SK-N-MC (cell line): ENCODE measurements at places on chromosomes 13 and 19.

DNA sequence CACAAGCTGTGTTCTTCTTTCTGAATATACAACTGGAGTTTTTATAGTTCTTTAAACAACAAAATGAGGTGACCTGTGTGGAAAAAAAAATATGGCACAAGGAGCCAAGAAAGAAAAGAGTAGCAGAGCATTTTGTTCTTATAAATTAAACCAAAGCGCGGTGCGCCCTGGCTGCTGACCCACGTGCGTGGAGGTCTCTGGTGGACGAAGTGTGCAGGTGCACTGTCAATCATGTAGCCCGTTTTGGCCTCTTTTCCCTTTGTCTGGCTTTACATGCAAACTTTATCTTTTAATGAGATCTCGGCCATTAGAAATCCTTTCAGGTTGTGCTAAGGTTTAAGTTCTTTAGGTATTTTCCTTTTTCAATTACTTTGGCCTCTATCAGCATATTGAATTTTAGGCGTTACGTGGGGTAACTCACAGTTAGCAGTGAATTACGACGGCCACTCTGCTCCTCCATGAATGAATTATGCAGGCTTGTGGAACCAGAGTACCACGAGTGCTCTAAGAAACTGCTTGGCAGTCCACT is 443.9 kb upstream of the SLC10A2 start:
- no peak for DNase-seq

GRCh38 chr13:99704390-99704789 is 203.1 kb downstream of the TM9SF2 start:
- DNase-seq = no peak

- DNase-seq = no peak
Measured at GRCh38 chr13:25733696-25734435, 317.9 kb downstream of the SHISA2 start.

DNA sequence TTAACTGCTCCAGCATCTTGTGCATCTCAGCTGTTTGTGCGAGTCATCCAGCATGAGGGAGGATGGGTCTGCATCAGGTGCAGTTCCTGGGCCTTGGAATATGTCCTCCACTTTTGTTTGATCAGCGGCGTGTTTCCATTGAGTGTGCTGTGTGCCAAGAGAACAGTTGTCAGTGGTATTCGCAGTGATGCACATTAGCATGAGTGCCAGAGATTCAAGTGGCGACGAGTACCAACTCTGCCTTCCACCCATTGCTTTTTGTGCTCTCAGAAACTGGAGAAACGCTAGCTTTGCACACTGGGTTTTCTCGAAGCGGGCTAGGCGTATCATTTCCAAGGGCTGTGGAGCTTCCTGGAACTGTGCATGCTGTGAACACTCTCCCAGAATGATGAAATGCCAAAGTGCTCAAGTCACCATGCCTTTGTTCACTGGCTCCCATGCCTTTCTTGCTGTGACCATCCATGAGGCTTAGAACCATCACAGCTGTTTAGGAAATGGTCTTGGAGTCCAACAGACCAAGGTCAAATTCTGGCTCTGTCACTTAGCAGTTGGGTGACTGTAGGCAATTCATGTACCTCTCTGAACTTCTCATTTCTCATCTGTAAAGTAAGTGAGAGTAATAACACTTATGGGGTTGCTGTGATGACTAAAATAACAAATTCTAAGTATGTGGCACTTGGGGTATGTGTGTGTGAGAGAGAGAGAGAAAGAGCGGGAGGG is 18.4 kb downstream of the LRCH1 start:
- no peak for DNase-seq

GRCh38 chr13:75478659-75479058 is 3.3 kb downstream of the TBC1D4 start:
- DNase-seq = no peak

DNA sequence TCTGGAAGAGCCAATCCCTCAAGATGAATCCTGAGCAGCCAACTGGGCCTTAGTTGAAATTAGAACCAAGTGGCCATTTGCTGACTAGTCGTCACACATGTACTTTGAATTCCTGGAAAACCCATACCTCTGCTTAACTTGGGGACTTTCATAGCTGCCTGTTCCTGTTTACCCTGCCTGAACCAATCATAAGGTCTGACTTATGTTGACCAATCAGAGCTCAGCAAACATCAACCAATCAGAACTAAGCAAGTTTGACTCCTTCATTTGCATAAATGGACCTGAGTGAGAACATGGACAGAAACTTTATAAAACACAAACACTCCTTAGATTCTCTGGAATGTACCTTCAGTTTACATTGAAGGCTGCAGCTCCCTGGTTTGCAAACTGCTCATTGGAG is 50.8 kb downstream of the LATS2 start:
- no peak for DNase-seq

- DNase-seq = no peak
Measured at GRCh38 chr13:46575818-46576221, 22.9 kb downstream of the LRCH1 start.

DNA sequence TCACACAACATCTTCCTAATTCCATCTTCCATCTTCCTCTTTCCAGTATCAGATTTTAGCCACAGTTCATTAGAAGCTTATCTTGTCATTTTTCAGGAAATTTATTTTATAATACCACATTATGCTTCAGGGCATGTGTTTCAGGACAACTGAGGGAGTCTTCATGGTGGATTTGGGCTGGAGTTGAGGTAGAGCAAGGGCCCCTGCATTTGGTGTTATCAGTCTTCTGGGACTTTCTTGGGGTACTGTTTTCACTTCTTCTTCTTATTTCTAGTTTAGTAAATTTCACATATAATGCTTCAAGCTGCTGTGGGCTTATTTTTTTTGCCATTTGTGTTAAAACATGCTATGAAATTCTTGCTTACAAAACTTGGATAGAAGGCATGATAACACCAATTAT is 188.7 kb downstream of the LHFPL6 start:
- no peak for DNase-seq

DNA sequence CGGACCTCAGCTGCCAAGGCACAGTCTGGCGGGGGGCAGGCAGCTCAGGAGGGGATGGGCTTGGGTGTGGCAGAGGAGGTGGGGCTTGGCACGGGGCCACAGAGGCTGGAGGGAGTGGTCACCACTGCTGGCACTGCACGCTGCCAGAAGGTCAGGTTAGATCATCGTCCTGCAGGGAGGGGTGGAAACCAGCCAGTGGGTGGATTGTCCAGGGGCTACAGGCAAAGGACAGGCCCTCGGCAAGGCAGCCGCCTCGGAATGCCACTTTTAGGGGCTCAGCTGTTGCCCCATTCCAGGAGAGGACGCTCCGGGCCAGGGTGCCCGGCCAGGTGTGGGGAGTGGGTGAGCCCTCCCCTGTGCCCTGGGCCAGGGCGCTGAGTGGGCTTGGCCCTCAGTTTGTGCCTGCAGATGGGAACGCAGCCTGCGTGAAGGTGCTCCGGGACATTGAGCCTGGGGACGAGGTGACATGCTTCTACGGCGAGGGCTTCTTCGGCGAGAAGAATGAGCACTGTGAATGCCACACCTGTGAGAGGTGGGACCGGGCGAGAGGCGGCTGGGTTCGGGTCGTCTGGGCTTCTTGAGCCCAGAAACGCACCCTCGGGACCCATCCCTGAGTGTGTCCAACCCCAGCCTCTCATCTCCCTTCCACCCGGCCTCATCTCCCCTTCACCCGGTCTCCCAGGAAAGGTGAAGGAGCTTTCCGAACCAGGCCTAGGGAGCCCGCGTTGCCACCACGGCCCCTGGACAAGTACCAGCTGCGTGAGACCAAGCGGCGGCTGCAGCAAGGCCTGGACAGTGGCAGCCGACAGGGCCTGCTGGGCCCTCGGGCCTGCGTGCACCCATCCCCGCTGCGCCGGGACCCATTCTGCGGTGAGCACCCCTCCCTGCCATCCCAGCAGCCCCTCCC is 6.4 kb downstream of the KMT5C start:
- no peak for DNase-seq

DNA sequence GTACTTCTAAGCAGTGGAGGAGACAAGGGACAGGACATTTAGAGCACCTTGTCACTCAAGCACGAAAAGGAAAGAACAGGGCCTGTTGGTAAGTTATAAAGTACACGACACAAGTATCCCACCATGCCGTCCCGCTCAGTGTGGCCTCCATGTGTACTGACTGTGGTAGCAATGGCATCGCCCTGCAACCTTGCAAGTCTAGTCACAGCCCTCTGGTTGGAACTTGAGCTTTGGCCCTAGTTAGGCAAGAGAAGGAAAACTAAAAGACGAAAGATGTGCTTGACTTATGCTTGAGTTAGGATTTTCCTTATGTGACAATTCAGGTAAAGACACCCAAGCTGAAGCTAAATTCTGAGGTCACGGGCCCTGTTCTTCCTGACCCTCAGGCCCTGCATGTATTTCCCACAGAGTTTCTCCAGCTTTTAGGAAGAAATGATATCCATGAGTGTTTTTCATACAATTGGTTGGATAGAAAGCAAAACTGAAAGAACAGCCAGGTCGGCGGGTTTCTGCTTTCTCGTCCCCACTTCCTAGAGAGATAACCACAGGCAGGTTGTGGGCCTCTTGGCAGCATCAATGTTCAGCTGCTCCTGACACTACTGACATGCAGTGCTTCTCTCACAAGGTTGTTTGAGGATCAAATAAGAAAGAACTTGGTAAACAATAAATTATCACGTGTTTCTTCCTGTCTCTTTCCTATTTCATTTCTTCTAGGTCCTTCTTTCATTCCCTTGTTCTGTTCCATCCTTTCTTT is 216.2 kb downstream of the IRS2 start:
- no peak for DNase-seq

DNA sequence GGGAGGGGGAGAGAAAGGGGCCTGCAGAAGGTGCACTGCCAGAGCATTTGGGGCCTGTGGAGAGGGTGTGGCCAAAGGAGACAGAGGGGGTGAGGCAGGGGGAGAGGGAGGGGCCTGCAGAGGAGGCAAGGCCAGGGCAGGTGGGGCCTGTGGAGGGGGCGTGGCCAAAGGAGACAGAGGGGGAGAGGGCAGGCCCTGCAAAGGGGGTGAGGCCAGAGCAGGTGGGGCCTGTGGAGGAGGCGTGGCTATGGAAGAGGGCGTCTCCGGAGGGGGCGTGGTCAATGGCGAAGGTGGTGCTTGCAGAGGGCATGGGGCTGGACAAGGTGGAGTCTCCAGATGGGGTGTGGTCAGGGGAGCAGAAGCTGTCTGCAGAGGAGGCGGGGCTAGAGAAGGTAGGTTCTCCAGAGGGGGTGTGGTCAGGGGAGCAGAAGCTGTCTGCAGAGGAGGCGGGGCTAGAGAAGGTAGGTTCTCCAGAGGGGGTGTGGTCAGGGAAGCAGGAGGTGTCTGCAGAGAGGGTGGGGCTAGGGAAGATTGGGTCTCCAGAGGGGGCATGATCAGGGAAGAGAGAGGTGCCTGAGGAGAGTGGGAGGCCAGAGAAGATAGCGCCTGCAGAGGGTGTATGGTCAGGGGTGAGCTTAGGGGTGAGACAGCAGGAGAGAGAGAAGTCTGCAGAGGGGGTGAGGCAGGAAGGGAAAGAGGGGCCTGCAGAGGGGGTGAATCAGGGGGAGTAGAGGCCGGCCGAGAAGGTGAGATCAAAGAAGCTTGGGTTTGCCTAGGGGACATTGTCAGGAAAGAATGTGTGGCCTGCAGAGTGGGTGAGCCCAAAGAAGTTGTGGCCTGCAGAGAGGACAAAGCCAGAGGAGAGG is 3.4 kb downstream of the PRR36 start:
- DNase-seq = peak; percentile 83

DNA sequence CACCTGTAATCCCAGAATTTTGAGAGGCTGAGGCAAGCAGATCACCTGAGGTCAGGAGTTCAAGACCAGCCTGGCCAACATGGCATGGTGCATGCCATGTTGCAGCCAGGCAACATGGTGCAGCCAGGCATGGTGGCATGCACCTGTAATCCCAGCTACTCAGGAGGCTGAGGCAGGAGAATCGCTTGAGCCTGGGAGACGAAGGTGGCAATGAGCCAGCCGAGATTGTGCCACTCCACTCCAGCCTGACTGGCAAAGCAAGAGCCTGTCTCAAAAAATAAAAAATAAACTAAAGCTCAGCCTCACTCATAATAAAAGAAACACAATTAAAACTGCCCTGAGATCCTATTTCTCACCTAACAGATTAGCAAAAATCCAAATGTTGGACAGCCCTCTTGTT is 49.7 kb upstream of the MAP3K10 start:
- no peak for DNase-seq

- DNase-seq = no peak
Measured at GRCh38 chr19:3451451-3451866, 28.9 kb downstream of the SMIM24 start.

GRCh38 chr13:67961331-67961730 is 731.2 kb upstream of the PCDH9 start:
- no peak for DNase-seq

DNA sequence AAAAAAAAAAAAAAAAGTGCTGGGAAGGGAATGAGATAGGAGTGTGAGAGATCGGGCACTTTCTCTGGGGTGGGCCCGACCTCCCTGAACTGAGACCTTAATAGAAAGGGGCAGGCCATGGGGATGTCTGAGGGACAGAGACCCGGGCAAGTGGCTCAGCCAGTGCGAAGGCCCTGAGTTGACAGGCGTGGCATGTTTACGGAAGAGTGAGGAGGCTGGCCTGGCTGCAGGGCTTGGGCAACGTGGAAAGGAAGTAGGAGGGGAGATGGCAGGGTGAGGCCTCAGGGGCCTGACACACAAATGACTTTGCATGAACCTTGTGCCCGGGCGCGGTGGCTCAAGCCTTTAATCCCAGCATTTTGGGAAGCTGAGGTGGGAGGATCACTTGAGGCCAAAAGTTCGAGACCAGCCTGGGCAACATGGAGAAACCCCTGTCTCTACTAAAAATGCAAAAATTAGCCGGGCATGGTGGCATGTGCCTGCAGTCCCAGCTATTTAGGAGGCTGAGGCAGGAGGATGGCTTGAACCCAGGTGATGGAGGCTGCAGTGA is 13.9 kb downstream of the FCHO1 start:
- DNase-seq = no peak

DNA sequence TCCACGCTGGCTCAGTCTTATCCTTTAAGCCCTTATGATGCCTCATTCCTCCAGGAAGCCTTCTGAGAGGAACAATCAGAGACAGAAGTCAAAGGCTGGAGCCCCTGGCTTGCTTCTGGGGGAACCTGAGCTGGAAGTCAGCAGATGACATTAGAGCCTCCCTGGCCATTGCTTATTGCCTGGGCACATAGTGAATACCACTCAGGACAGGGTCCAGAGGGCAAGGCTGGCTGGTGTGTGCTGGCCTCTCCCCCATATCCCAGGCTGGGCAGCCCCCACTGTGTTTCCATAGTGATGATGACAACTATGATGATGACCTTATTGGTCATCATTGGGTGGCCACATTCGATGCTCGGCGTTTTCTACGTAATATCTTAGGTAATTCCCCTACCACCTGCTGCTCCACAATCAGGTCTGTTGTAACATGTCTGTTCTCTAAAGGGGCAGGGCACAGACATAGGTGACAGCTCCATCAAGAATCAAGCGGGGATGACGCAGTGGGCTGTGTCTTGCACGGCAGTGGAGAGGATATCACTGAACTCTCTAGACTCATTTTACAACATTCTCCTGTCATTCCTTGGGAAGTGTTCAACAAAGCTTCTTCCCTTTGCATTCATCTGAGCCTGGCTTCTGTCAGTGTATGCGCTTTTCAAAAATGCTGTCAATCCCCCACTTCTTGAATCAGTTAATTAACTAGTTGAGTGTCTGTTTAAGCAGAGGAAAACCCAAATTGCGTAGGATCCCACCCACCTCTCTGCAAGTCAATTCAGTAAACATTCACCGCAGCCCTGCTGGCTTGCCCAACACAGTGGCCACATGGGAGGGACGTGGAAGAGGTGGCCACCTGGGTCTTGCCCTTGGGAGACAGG is 89.4 kb upstream of the TSHZ3 start:
- no peak for DNase-seq

- DNase-seq = no peak
Measured at GRCh38 chr13:73248711-73249580, 190.1 kb downstream of the KLF5 start.

- no peak for DNase-seq
Measured at GRCh38 chr19:49210901-49211451, 53.4 kb downstream of the TRPM4 start.

GRCh38 chr19:13034636-13035035 is 39.4 kb downstream of the NFIX start:
- DNase-seq = no peak
